Stimulated activated naive CD4-positive, alpha-beta T cell treated with Interleukin-2 at 50 U/mL for 16 hours (primary cell): ENCODE measurements at places on chromosomes 11 and 22.

DNA sequence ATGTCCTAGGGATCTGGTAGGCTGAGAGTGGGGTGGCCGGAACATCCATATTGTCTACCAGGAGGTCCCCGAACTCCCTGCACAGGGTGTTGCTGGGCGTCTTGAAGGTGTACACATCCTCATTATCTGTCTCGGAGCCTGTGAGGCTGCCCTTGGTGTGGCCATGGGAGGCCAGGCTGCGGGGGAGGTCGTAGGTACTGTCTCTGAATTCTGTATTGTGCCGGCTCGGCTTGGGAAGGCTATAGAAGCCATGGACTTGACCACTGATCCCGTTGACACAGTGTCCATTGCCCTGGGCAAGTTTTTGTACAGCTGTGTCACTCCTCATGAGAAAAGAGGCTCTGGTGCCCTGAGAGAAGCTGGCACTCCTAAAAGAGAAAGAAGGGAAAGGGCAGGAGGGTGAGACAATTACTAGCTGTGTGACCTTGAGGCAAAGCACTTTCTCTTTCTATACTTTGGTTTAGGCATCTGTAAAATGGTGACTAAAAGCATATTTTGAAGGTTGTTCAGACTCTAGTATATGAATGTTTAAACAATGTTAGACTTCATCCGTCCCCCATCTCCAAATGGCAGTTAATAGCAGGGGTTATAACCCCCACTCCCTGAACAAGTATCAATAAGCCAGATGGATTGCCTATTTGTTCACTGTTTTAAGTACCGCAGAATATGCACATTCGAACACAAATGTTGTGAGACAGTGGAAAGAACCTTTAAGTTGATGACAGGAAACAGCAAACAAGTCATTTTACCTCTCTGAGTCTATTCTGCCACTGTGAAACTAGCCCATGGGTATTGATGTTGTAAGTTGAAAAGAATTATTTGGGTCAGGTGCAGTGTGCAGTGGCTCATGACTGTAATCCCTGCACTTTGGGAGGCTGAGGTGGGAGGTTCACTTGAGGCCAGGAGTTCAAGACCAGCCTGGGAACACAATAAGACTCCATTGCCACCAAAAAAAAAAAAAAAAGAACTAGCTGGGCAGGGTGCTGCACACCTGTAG, 38.3 kb downstream of the USP35 start:
- no peak for DNase-seq

DNA sequence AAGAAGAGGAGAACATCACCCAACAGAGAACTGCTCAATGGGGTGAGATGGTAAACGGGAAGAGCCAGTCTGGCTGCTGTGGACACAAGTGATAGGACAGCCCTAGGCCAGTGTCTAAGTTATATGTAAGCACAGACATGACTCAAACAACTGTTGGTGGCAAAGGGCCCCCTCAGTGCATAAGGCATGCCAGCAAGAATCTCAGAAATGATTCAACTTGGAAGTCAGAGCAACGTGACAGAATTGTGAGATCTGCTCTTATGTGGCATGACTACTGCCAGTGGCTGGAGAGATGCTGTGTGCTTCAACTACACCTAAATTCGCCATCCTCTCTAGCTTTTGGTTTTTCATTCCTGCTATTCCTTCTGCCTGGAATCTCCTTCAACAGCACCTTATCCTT, 7.4 kb downstream of the SLN start:
- no peak for DNase-seq

DNA sequence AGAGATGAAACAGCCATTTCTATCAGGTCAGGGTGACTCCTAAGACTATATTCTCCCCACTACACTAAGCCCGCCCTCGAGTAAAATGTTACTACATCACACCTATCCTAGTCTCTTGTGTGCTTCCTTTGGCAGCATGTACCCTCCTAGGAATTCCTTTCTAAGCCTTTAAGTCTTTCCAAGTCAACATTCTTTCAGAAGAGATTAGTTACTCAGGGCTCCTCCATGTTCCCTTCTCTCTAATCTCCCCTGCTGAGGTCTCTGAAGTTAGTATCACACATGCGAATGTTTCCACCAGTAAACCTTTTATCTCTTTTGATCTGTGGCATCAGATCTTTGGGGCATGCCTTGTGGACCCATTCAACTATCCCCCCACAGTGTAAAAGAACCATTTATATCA, 873.7 kb upstream of the FAT3 start:
- DNase-seq: no peak

GRCh38 chr22:19889951-19890350, 35.3 kb upstream of the GNB1L start:
- DNase-seq: no peak

DNA sequence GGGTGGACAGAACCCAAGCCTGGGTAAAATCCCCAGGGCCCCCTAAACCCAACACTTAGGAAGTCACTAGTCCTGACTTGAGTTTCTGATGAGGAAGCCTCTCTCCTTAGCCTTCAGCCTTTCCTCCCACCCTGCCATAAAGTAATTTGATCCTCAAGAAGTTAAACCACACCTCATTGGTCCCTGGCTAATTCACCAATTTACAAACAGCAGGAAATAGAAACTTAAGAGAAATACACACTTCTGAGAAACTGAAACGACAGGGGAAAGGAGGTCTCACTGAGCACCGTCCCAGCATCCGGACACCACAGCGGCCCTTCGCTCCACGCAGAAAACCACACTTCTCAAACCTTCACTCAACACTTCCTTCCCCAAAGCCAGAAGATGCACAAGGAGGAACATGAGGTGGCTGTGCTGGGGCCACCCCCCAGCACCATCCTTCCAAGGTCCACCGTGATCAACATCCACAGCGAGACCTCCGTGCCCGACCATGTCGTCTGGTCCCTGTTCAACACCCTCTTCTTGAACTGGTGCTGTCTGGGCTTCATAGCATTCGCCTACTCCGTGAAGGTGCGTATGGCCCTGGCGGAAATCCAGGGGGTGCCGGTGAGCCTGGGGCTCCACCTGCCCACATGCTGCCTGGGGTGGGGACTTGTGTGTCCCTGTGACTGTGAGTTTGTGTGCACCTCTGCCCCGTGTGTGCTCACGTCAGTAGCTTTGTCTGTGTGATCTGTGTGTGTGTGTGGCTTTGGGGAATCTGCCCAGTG, at the start of gene IFITM1:
Gene IFITM1 (plus strand): TSS at position 254 of the 767 bp plus-strand sequence. CDS start 131 bp downstream, at position 385.
- peak; percentile 42 for DNase-seq

GRCh38 chr11:76602431-76602861, 68.1 kb downstream of the LRRC32 start:
- DNase-seq: no peak

- DNase-seq: no peak
Observed at GRCh38 chr11:102966011-102966410, 10.5 kb upstream of the MMP13 start.

DNA sequence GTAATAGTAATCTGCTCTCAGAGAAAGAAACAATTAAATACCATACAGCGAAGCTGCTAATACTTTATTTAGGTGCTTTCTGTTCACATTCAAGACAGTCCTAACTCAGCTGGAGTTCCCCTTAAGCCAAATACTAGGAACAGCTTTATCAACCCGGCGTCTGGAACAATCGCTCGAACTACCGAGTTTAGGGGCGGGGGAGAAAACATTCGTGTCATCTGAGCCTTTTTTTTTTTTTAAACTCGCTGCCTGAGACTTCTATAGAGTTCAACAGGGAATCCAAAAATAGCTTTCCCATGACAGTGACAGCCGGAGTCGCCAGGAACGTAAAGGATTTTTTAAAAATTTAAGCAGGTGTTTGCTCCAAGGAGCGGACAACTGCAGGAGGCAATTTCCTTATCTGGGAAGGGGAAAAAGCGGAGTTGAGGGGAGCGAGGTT, 852 bp downstream of the TRAF6 start:
- peak; percentile 15 for DNase-seq

DNA sequence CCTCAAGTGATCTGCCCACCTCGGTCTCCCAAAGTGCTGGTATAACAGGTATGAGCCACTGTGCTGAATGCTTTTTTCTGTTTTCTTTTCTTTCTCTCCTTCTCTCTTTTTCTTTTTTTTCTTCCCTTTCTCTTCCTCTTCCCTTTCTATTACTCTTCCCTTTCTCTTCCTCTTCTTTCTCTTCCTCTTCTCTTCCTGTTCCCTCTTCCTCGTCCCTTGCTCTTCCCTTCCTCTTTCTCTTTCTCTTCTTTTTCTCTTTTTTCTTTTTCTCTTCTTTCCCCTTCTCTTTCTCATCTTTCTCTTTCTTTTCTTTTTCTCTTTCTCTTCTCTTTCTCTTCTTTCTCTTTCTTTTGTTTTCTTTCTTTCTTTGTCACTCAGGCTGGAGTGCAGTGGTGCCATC, 1.2 kb downstream of the OOSP1 start:
- DNase-seq: no peak

DNA sequence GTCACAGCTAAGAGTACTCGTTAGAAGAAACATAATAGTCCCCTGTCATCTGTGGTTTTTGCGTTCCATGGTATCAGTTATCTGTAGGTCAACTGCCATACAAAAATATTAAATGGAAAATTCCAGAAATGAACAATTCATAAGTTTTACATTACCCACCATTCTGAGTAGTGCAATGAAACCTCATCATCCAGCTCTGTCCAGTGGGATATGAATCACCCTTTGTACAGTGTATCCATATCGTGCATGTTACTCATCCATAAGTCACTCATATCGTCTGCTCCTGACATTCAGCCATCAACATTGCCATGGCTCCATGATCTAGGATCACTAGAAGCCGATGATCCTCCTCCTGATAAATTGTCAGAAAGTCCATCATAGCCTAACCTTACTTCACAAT, 174.9 kb upstream of the C11orf87 start:
- no peak for DNase-seq

GRCh38 chr11:9565822-9566560, 7.5 kb upstream of the WEE1 start:
- peak; percentile 64 for DNase-seq

GRCh38 chr11:117820516-117820915, 4.0 kb downstream of the FXYD2 start:
- no peak for DNase-seq

GRCh38 chr11:102118937-102119336, 8.7 kb downstream of the YAP1 start:
- no peak for DNase-seq

- DNase-seq: no peak
Observed at GRCh38 chr11:76776472-76776871, 6.7 kb upstream of the TSKU start.

GRCh38 chr11:64450168-64450560, 91.2 kb downstream of the RPS6KA4 start:
- no peak for DNase-seq

DNA sequence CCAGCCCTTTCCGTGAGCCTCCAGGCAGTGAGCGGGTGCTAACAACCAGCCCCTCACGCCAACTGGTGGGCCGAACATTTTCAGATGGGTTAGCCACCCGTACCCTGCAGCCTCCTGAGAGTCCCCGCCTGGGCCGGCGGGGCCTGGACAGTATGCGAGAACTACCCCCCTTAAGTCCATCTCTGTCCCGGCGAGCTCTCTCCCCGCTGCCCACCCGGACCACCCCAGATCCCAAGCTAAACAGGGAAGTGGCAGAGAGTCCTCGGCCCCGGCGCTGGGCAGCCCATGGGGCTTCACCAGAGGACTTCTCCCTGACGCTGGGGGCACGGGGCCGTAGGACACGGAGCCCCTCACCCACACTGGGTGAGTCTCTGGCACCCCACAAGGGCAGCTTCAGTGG, 20.6 kb downstream of the PHLDB1 start:
- DNase-seq: no peak

GRCh38 chr11:77191823-77192495, 63.9 kb downstream of the MYO7A start:
- peak; percentile 15 for DNase-seq

- DNase-seq: no peak
Observed at GRCh38 chr11:16318320-16318719, 38.0 kb downstream of the SOX6 start.

DNA sequence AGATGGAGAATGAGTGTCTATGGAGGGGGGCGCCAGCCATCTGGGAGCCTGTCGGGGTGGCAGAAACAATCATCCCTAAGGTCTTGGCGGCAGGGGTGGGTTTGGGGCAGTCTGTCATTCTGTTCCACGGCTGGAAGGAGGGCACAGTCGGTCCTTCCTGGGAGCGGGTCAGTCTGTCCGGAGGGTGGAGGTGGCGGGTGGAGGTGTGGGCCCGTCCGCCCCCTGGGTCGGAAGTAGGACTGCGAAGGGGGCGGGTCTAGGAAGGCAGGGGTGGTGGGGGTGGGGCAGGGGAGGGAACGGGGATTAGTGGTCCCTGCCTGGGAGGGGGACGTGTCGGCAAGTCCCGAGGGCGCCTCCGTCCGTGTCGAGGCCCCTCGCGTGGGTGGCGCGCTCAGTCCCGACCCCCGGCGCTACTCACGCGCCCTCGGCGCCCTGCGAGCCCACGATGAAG, 461 bp downstream of the TBC1D10A start:
- no peak for DNase-seq

- DNase-seq: no peak
Observed at GRCh38 chr11:14673824-14674405, 30.3 kb downstream of the PDE3B start.

DNA sequence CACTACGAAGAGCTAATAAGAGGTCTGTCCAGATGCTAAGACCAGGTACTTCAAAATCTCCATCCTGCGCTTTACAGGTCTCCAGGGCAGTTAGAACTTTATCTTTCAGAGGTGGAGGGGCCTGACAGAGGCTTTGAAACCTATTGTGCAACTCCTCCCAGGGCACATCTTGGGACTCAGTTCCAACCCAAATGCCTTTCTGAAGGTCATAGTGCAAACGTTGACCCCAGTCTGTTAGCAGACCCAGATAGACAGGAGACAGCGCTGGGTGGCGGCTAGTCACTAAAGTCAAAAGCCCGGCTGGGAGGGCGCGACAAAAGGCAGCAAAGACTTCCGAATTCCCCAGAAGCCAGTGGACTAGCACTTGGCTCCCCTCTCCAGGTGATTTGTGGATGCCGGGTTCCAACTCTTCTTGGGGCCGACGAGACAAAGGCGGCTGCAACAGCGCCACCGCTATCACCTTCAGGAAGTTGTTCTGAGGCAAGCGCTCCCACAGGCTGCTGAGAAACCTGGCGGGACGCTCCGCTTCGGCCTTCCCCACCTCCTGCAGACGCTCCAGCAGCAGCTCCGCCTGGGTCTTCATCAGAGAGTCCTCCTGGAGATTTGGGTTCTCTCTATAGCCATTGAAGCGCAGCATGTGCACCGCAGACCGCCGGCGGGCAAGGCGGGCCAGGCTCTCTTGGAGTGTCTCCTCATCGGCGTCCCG, 728 bp downstream of the FANCF start:
- DNase-seq: peak; percentile 59

DNA sequence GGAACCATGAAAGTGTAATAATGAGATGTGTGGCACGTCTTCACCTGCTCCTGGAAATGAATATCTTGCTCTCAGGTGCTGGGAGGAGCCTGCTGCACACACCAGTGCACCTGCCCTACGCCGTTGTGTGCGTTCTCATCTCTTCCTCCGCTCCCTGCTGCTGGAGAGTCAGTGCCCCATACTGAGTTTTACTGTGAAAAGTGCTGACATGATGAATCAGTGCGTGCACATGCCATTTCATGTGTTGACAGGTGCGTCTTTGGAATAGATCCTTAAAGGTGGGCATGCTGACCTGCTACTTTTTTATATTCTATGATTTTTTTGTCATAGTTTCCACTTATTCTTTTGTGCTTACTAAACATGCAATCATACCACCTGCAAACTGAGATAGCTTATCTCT, 1015.8 kb downstream of the BRD1 start:
- DNase-seq: no peak
